HuH-7.5 (cell line): ENCODE measurements at places on chromosomes 6 and 20.

- DNase-seq, result no peak
These were observed 18.1 kb downstream of the C6orf132 start for GRCh38 chr6:42124223-42124836.

GRCh38 chr20:56702931-56703840 is 74.1 kb downstream of the TFAP2C start:
- DNase-seq, result no peak

GRCh38 chr6:90222724-90223198 is 73.9 kb downstream of the BACH2 start:
- DNase-seq, result no peak

DNA sequence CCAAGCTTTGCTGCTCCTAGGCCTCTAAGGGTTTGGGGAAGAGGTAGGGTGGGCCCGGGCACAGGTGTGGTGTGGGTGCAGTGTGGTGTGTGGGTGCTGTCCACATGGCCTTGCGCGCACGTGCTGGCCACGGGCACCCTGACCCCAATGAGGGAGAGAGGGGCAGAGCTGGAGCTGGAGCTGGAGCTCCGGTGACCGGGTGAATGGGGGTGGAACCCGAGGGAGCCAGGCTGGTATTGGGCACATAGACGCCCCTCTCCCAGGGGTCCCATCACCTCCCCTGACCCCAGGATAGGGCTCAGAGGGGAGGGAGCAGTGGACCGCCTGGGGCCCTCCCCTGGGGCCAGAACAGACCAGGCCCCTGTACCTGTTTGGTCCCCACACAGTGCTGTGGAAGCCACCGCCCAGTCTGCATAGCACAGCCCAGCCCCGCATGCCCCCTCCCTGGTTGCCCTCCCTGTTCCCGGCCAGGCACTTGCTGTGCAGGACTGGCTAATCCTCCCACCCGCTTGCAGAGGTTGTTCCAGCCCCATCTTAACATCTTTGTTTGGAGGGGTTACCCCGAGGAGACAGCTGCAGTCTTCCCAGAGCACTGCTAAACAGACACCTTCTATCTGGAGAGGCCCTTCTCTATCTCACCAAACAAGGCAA is 984 bp downstream of the ADAM33 start:
- DNase-seq, result no peak

GRCh38 chr6:43276577-43277305 is 21.3 kb upstream of the SLC22A7 start:
- no peak for DNase-seq

- DNase-seq, result no peak
These were observed 11.7 kb downstream of the TOMM34 start for GRCh38 chr20:44948513-44948912.

DNA sequence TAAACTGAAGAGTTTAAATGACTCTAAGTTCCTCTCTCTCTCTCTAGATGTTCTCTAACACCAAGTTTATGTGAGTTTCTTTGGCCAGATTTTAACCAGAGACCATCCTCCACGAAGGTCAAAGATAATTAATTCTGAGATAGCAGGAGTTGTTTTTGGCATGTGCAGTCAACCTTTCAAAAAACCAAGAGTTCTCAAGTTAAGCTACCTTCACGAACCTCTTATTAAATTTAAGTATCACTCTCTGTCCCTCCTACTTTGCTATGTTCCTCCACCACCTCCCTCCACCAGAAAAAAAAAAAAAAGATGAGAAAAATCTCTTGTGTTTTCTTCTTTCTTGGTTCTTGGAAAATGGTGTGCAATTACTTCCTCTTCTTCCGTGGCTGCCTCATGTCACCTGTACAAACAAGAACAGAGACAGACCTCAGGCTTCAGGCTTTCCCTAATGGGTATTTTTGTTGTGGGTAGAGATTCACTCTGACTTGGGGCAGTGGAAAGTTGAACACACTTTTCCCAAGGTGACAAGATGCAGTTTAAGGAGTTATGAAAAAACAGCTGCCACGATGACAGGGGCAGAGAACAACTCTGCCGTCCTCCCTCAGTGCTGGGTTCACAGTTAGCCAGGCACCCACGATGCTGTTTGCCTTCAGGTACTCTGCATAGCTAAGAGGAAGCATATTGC is 64.3 kb downstream of the ADTRP start:
- no peak for DNase-seq
